ENCODE measurements at places on chromosomes 5 and 9. TPM values are rescaled to one million over a fixed set of nuclear protein-coding genes. Genes with fewer than 3 reads are reported as not detected.

Gene IFNA21
- total RNA-seq: not detected

DNA sequence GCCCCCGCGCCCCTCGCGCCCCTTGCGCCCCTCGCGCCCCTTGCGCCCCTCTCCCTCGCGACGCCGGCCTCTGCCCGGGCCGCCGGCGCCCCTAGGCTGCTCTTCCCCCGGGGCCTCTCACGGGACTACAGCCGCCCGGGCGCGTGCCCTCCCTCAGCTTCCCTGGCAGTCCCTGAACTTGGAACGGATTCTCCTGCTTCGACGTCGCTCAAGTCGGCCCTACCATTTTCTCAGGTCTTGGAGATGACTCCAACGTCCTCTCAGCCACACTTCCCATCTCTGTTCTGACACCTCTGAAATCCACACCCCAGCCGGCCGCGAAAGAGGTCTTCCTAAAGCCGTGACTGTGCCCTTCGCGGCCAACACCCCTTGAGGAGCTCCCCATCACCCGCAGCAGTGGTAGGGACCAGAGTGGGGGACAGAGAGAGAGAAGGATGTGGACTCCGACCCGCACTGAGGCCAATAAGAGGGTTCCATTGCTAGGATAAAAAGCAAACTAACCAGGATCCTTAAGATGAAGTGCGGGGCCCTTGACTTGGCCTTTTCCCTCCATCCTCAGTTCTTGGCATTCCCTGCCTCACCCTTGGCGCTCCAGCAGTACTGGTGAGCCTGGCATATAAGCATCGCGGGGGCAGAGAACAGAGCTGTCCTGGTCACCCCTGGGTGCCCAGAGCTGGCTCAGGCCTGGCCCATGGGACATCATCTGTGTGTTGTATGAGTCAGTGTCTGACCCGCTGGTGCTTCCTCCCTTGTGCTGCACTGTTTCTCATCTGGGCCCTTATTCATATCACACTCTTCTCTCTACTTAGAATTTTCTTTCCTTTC is 38.6 kb upstream of the GARNL3 start:
- DNase-seq: peak; percentile 62

DNA sequence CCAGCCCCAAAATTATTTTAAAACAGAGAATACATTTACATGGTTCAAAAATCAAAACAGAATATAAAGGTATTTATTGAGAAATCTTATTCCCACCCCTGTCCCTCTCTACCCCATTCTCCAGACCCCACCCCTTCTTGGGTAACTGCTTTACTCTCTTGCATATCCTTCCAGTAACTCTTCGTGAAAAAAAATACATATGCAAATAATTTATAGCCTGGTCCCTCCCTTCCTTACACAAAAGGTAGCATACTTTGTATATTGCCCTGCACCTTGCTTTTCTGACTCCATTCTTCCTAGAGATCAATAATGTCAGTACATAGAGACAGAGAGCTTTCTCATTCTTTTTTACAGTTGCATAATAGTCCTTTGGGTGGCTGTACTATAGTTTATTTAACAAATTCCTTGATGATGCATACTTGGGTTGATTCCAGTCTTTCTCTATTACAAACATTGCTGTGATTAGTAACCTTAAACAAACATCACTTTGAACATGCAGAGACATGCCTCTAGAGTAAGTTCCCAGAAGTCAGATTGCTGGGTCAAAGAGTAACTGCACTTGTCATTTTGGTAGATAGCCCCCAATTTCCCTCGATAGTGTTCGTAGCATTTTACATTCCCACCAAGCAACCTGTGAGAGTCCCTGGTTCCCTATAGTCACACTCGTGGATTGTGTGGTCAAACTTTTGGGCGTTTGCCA is 47.9 kb downstream of the STOM start:
- no peak for DNase-seq

GRCh38 chr5:113823696-113824095 is 310.2 kb downstream of the YTHDC2 start:
- DNase-seq: no peak

Gene PCDHB15
- total RNA-seq: 8.0 TPM

Gene TRIP13
- total RNA-seq: 44.4 TPM

DNA sequence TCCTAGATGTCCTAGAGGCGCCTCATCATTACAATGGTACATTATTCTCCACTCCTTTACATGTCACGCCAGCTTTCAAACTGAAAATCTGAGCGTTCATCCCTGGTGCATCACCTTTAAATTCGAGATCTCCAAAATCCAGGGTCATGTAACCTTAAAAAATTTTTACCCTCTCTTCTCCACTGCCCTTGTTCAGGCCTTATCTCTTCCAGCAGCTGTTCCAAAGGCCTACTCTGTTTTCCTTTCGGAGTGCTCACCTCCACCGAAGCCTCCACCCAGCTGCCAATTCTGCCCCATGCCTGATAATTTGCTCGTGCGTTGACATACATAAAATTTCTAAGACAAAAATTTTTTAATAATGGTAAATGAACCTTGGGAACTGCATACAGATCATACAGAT is 950 bp upstream of the MSH3 start:
- DNase-seq: no peak

Gene RNF180
- total RNA-seq: 4.2 TPM

GRCh38 chr5:137636099-137636498 is 99.8 kb downstream of the KLHL3 start:
- DNase-seq: no peak

GRCh38 chr9:107739601-107740082 is 250.1 kb upstream of the KLF4 start:
- no peak for DNase-seq

GRCh38 chr9:33850677-33851076 is 33.7 kb downstream of the UBE2R2 start:
- DNase-seq: no peak

Gene DNAJB5
- total RNA-seq: 37.4 TPM

DNA sequence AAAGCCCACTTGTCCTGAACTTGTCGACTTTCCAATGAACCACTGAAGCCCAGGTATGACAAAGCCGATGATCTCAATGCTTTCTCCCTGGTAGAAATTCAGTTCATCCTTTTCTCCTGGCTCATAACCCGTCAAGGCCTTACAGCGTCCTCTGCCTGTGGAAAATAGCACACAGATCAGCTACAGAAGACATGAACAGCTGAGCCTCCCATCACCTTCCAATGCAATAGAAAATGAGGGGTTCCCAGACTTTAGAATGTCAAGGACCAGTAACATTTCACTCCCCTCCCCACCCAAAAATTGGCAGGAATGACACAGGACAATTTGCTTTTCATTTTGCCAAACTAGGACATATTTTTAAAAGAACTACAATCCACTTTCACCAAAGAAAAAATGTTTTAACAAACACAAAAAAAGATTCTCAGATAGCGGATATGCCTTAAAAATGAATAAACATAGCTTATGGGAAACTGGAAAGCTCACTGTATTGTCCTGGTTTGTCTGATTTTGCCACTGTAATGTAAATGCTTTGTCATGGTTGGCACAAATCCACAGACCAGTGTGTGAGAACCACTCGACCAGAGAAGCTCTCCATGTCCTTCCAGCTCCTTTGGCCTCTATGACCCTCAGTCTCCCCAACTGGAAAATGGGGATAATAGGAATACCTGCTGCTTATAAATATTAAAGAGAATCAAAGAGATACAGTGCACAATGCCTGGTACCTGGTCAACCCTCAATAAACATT is 24.4 kb downstream of the SH3TC2 start:
- no peak for DNase-seq

- DNase-seq: peak; percentile 70
Measured at GRCh38 chr9:136728548-136729123, 14.1 kb downstream of the LCN10 start.

DNA sequence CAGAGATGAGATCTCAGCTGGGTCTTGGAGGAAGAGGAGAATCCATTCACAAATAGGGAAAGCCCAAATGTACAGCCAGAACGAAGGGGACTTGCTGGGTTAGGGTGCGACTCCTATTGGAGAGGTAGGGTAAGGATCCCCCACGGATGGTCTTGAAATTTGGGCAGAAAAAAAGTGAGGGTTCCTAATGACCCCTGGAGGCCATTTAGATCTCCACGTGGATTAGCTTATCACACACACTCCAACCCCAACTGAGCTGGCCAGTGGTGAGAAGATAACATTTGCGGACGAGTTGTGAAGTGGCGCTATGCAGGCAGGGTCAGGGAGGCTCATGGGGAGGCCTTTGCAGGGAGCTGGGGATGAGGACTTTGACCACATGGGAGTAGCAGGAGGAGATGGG is 86.0 kb downstream of the FSTL4 start:
- no peak for DNase-seq
